Caco-2 (cell line): ENCODE measurements at places on chromosomes 3 and 15. TPM values are rescaled to one million over a fixed set of nuclear protein-coding genes. Genes with fewer than 3 reads are reported as not detected.

The ROBO1 gene
- 1.8 and 2.3 TPM in 2 replicates for total RNA-seq

GRCh38 chr15:59317211-59317610, 55.5 kb downstream of the MYO1E start:
- no peak for DNase-seq

The ITGB5 gene
- total RNA-seq: 123 and 132 TPM in 2 replicates

The TM6SF1 gene
- not detected in 2 replicates for total RNA-seq

DNA sequence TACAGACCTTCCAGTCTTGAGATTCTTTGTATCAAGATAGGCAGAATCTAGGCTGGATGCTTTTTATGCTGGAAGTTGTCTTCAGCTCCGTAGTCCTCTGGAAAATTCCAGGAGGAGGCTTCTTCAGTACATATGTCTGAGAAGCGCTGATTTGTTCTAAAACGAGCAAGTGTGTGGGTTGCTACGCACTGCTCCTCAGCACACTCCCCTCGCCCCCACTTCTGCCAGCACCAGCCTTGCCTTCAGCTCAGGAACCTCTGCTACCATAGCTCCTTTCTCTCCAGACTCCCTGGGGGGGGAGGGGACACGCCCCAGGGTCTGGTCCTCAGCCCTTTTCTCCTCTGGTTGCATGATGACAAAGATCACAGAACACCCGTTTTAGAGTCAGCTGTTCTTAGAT, 75.5 kb upstream of the TRA2B start:
- no peak for DNase-seq

- DNase-seq: no peak
Observed at GRCh38 chr15:26069231-26069641, 206.1 kb upstream of the ATP10A start.

DNA sequence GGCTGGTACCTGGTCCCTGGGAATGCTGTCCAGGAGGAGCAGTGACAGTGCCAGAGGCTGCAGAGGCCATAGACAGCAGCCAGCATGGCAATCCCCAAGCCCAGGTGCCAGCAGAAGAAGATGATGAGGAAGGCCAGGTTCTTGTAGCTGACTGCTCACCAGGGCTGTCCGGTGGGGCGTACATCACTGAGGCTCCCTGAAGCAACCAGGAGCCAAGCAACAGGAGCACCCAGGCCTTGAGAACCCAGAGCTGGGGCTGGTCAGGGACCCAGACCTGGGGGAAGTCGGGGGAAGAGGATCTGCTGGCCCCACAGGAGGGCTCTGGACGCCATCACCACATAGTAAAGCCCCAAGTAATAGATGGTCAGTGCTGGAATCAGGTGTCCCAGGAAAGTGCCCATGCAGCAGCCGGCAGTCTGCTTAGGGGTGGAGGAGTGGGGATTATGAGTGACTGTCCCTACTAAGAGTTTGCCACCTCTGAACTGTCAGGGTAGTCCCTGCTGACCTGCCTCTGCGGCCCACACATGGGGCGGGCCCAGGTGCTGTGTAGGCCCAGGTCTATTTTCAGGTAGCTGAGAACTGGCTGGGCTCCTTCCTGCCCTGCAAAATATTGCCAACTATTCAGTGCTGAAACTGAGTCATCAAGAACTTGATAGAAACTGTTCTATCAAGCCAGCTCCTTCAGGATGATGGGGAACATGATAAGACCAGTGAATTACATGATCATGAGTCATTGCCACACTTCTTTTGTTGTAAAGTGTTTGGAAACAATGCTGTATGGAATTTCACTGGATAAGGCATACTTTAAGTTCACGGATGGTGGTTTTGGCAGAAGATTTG, 68.7 kb downstream of the CHRD start:
- DNase-seq: peak; percentile 12

GRCh38 chr3:24167429-24167828, 222.3 kb downstream of the NR1D2 start:
- DNase-seq: no peak

The PAK6 gene
- total RNA-seq: 19.9 and 20.7 TPM in 2 replicates

DNA sequence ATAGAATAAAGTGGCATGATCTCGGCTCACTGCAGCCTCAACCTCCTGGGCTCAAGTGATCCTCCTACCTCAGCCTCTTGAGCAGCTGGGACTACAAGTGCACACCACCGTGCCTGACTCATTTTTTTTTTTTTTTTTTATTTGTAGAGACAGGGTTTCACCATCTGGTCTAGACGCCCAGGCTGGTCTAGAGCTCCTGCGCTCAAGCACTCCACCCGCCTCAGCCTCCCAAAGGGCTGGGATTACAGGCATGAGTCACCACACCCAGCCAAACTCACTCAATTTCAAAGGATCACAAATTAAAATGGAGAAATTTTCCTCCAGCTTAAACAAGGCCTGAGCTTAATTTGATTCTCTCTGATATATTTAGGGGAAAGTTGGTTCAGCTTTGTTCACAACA, 27.3 kb upstream of the NMB start:
- DNase-seq: no peak

The SMAD6 gene
- 8.9 and 10.5 TPM in 2 replicates for total RNA-seq
